ENCODE measurements at places on chromosomes 12 and 14.

GRCh38 chr12:75389061-75389460 is 1.8 kb upstream of the GLIPR1L2 start:
- no peak for DNase-seq

DNA sequence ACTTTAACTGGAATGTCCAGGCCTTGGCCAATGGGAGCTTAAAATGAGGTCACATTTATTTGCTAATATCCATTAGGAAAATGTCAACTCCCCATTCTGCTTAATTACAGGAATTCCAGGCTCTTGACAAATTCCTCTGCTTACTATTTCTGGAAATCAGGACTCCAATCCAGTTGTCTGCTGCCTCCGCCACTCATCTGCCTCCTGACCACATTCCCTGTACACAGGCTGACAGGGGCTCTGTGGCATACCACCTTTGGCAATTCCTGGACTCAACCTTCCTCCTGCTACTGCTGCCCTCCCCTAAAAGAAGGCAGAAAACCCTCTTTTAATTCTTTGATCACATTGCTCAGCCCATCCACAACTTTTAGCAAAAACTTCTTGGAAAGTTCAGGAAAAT is 37.9 kb downstream of the KICS2 start:
- no peak for DNase-seq

GRCh38 chr14:68020493-68020892 is 200.9 kb downstream of the RAD51B start:
- DNase-seq: no peak

- DNase-seq: no peak
Observed at GRCh38 chr14:67652189-67652588, 22.2 kb downstream of the VTI1B start.

GRCh38 chr12:4202487-4202886 is 71.1 kb upstream of the CCND2 start:
- DNase-seq: no peak

GRCh38 chr12:23945249-23945648 is 4.2 kb downstream of the SOX5 start:
- DNase-seq: no peak

DNA sequence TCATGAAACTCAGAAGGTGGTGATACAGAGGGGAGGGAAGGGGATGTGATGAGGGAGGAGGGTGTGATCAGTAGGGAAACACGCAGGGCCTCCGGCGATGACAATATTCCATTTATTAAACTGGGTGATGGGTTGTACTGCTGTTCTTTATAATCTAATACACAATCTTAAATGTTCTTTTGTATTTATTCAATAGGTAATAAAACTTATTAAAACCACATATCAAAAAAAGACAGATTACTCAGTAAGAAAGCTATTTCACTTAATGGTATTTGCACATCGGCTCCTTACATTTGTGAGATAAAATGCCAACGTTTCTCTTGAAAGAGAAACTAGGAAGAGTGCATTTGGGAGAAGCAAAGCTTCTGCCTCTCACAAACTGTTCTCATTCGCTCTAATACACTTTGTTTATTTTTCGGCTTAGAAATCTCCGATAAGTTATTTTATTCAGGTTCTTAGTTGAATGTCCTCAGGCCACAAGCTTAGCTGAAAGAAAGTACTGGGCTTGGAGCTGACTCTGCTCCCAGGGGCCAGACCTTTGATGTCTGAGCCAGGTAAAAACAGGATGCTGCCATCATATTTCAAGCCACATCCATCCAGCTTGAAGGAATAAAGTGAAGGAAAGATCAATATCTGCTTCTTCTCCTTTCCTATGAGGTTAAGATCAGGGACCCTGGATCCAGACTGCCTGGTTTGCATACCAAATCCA is 17.5 kb downstream of the STON2 start:
- DNase-seq: no peak

GRCh38 chr12:81963636-81964035 is 204.5 kb upstream of the PPFIA2 start:
- DNase-seq: no peak

Data from activated T-helper 1 cell treated with anti-CD3 and anti-CD28 coated beads, Interleukin-2, amount 50 U/mL, for 16 hours (primary cell).